AML-193 (cell line): ENCODE measurements at places on chromosomes 16 and 17.
A peak's percentile ranks its signal among the peaks of the same experiment; 100 is the strongest.

DNA sequence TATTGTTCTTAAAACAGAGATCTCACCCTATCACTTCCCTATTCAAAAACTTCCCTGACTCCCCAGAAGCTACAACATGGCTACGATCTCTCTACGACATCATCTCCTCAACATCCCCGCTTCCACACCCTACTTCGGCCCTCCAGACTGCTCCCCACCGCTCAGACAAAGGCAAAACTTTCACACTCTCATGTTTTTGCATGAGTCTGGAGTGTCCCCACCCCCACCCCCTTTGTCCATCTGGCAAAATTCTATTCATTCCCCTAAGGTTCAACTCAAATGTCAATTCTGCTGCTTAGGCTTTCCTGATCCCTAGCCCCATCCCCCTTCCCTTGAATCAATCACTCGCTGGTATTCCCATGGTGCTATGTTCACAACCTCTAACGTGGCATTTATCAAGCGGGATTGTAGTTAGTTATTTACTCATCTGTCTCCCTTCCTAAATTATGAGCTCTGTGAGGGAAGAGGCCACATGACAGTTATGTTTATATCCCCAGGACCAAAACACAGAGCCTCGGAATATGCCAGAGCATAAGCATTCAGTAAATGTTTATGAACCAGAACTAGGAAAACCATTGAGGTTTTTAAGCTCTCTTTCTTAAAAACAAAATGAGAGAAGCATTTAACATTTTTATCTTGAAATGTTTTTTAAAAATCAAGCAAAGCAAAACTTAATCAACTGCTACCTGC lies 55.9 kb downstream of the STX8 start:
- no peak for DNase-seq

- no peak for DNase-seq
Measured at GRCh38 chr16:13080531-13080930, 179.1 kb downstream of the SHISA9 start.

DNA sequence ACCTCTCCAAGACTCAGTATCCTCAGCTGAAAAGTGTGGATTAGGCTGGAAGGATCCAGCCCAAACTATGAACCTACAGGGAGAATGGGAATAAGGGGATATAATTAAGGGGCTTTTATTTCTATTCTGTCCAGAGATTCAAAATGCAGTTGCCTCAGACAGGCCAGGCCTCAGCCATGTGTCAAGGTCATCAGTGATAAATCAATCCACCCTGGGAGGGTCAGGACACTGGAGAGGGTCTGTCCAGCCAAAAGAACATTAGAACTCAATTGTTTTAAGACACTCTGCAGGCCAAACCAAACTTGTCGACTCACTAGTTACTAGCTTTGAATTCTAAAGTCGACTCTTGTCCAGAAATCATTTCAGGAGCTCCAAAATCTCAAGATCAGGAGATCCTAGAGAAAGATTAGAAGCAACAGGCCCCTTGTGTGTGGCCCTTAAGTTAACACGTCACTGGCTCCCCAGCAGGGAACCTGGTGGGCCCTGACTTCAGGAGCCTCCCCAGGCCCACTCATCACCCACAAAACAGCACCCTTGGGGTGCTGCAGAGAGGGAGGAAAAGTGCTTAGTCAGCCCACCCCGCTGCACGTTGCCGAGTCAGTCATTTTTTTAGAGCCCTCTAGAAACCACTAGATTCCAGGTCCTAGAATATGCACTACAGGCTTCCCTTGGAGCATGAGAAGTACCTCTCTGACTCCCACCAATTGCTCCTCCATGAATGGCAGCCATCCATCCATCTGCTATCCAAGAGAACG lies 156.8 kb downstream of the XYLT1 start:
- DNase-seq, result no peak

GRCh38 chr16:19309178-19309577 lies 23.6 kb downstream of the CLEC19A start:
- no peak for DNase-seq

GRCh38 chr17:19397556-19398041 lies 10.6 kb upstream of the MFAP4 start:
- DNase-seq, result no peak

DNA sequence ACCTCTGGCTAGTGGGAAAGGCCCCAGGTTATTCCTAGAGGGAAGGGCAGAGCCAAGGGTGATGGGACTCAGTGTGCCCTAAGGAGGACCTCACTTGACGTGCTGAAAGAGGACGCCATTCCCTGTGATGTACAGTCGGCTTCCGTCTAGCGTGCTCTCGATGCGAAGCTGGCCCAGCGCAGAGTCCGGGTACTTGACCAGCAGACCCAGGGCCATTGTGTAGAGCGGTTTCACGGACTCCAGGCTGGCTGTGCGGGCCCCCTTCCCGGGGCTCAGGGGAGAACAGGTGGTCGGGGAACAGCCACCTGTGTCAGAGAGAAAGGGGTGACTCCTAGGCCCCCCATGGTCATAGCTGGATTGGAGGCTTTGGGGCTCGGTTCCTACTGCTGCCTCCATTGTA lies 19.9 kb downstream of the PLEKHG4 start:
- no peak for DNase-seq

DNA sequence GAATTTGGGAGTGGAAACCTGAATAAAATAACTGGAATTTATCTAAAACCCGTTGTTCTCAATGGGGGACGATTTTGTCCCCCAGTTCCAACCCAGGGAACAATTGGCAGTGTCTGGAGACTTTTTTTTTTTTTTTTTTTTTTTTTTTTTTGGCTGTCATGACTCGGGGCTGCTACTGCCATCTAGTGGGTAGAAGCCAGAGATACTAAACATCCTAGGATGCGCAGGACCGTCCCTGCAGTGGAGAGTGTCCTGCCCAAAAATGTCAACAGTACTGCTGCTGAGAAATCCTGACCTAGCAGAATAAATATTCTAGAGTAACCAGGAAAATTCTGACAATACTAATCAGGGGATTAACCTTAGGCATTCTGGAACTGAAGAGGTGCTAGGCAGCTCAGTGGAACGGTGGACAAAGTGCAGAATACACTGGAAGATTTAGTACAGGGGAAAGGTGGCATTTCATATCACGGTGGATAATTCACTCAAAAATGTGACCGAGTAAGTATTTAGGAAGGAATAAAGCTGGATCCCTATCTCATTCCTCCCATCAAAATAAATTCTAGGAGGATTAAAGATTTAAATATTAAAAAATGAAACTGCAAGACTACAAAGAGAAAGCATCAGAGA lies 107.6 kb downstream of the SPECC1 start:
- peak; percentile 57 for DNase-seq

GRCh38 chr16:4820652-4821051 lies 18.2 kb upstream of the ROGDI start:
- no peak for DNase-seq

GRCh38 chr16:1105888-1106620 lies 10.0 kb upstream of the C1QTNF8 start:
- peak; percentile 21 for DNase-seq

- DNase-seq, result no peak
Measured at GRCh38 chr17:36089888-36090836, at the start of gene CCL3. Gene CCL3 (minus strand): TSS chr17:36090143. CDS start chr17:36090058, 85 bp downstream.

DNA sequence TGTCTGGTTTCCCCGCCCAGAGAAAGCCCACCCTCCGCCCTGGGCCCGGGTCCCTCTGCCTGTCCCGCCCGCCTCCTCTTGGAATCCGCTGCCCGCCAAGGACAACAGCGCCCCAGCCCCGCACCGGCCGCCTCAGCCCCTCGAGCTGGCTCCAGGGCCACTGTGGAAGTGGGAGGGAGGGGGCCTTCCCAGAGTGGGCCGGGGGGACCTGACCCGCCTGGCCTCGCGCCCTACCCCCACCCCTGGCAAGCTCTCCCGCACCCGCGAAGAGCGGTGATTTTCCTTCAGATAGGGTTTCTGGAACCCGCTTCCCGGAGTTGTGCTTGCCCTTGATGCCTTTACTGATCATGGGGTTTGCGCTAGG lies 2.3 kb upstream of the CBX8 start:
- no peak for DNase-seq

DNA sequence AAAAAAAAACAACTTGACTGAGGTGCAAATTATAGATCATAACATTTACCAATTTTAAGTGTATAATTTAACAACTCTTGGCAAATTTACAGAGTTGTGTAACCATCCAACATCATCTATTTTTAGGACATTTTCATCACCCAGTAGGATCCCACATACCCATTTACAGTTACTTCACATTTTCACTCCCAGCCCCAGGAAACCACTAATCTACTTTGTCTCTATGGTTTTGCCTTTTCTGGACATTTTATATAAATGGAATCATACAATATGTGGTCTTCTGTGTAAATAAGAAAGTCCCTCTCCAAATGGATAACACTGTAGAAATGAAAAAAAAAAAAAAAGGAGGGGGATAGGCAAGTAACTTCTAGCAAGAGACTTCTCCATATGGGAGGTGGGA lies 26.1 kb upstream of the XYLT1 start:
- DNase-seq, result no peak

DNA sequence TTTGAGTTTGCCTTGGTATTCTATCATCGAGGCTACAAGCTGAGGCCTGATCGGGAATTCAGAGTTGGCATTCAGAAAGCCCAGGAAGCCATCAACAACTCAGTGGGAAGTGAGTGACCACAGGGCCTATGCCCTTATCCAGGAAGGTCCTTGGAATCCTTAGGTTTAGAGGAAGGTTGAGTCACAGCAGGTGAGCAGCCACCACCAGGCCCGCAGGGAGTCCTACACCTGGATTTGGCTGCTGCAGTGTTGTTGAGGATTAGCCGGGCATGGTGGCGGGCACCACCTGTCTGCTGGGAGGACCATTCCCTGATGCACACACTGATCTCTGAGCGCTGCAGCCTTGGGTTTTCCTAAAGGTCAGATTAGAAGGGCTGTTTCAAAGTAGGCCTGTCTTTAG lies 5.2 kb downstream of the ODAD4 start:
- DNase-seq, result no peak

GRCh38 chr16:69839798-69840409 lies 77.8 kb downstream of the WWP2 start:
- DNase-seq, result no peak

DNA sequence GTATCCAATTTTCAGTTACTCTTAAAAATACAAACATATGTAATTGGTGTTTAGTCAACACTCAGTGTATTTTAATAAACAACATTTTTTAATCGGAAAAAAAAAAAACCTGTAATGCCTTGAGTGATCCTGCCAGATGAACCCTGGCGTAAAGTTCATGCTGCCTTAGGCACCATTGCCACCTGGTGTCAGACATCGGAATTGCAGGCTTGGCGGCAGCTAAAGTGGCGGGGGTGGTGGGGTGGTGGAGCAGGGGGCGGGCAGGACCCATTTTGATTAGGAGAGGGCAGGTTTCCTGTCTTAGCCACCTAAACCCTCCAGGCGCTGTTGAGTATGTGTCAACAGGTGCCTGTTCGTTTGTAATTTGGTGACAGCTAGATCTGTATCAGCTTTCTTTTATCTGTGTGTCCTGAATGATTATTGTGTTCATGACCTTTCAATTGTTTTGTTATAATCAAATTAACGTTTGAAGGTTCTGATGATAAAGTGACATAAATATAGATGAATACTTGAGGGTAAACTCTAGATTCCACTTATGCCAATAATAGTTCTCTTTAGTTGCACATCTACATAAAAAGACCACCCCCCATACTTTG lies 588.7 kb downstream of the CDH13 start:
- DNase-seq, result peak; percentile 6

GRCh38 chr16:57092786-57093411 lies 516 bp downstream of the CPNE2 start:
- DNase-seq, result no peak

DNA sequence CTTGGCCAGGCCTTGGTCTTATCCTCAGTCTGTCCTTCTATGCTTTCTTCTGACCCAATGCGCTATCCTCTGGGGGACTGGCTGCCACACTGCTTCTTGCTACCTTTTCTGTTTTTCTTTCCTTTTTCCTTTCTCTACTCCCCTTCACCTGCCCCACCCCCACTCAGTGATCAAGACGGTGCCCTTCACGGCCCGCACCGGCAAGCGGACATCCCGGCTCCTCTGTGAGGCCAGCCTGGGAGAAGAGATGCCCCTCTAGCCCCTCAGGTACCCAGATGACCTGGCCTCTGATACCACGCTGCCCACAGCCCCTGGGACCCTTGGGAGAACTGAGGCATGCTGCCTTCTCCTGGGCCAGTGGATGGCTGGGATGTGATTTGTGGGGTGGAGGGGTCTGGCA lies 15.6 kb downstream of the SPATA32 start:
- DNase-seq, result no peak

DNA sequence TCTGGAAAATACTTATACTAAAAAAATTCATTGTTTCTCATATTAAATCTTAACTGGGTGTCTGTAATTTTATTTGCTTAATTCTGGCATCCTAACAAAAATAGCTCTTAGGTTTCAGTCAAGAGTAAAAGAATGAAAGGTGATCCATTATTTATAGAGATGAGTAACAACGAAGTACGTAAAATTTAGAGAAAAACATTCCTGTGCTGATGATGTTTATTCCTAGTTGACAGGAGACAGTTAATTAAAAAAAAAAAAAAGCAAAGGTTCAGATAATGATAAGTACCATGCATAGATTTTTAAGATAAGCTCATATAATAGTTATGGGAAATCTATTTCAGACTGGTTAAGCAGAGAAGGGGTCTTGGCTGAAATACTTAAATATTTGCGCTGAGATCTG lies 50.8 kb downstream of the ABCA9 start:
- DNase-seq, result no peak

DNA sequence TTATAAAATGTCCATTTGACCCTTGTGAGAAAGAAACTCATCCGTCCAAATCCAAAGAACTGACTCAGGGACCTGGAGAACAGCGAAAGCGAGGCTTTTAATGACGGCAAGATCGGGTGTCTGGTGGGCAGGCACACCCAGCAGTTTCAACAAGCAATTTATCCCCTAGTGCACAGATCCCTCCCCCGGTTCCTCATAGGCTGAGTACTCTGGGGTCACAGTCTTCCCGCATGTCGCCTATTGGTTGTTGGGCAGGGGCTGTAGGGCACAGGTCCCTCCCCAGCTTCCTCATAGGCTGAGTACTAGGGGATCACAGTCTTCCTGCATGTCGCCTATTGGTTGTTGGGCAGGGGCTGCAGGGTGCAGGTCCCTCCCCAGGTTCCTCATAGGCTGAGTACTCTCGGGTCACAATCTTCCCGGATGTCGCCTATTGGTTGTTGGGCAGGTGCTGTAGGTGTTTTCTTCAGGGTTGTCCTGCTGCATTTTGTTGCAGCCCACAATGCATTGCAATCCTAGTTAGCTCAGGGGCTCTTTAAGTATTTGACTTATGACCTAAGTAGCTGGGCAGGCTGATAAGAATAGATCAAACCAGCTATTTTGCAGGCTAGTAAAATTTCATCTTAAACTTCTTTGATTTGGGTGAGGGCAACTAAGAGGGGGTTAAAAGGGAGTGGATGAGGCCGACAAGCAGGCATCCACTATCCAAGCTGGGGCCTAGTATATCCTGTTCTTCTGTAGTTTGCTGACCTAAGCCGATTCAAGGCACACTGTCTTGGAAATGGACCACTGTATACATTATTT lies 3.6 kb upstream of the UTS2R start:
- no peak for DNase-seq

- DNase-seq, result no peak
Measured at GRCh38 chr17:79698146-79698846, 32.4 kb upstream of the ENPP7 start.

GRCh38 chr16:22977294-22977697 lies 163.3 kb downstream of the HS3ST2 start:
- DNase-seq, result no peak

- no peak for DNase-seq
Measured at GRCh38 chr17:55261311-55261710, 3.4 kb upstream of the HLF start.

GRCh38 chr16:5944971-5945370 lies 847.4 kb upstream of the EEF2KMT start:
- DNase-seq, result no peak
